ENCODE measurements at places on chromosomes 3 and 15. TPM values are rescaled to one million over a fixed set of nuclear protein-coding genes. Genes with fewer than 3 reads are reported as not detected.

DNA sequence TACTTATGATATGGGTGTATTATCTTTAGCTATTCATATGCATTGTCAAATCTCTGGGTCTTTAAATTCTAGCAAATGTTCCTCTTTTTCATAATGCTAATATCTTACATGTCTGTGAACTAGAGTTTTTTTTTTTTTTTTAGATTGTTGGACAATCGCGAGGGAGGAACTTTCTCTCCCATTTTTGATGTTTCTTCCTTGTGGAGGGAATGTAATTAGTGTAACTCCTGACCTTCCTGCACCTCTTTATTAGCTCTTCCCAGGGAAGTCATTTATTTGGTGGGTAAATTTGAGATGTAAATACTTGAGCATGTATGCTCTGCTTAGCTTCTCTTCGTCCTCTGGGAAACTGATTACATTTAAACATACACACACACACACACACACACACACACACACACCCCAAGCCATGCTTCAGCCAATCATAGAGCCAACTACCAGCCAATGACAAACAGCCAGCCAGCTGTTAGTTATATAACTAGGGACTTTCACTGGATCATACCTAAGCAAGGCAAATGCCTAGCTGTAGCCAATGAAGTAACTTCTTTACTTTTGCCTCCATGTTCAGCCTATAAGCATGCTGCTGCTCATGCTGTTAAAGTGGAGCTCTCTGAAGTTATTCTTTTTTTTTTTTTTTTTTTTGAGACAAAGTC, 8.3 kb upstream of the USP8 start:
- no peaks in the 10 kb centered on the region for H3K36me3 ChIP-seq
- H3K4me1 ChIP-seq = no peaks in the 10 kb centered on the region
- H3K4me3 ChIP-seq = no peak overlapping the region
- no peak for DNase-seq

DNA sequence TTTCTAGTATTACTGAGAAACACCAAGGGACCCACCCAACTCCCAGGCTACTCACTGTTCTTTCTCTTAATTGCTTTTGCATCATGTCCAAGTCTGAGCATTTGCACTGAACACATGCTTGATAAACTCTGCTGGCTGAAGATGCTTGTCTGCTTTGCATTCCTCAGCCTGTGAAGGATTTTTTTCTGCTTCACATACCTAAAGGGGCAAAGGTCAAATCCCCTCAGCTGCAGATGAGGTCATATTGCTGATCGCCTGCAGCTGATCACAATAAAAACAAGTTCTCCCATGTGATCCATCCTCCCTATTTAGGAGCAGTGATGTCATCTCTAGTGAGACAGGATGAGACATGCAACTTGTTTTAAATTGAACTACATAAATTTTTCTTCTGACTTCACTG, 84.6 kb upstream of the DCBLD2 start:
- no peak overlapping the region for H3K4me3 ChIP-seq
- H3K36me3 ChIP-seq = no peaks in the 10 kb centered on the region
- H3K27ac ChIP-seq = no peak overlapping the region
- DNase-seq = peak; percentile 75

- no peaks in the 10 kb centered on the region for H3K27me3 ChIP-seq
- peaks cover 10% of the 10 kb centered on the region for H3K36me3 ChIP-seq
- H3K4me3 ChIP-seq = no peak overlapping the region
- H3K4me1 ChIP-seq = no peaks in the 10 kb centered on the region
- H3K27ac ChIP-seq = no peak overlapping the region
Measured at GRCh38 chr3:65350801-65351476, 663.1 kb upstream of the ADAMTS9 start.

DNA sequence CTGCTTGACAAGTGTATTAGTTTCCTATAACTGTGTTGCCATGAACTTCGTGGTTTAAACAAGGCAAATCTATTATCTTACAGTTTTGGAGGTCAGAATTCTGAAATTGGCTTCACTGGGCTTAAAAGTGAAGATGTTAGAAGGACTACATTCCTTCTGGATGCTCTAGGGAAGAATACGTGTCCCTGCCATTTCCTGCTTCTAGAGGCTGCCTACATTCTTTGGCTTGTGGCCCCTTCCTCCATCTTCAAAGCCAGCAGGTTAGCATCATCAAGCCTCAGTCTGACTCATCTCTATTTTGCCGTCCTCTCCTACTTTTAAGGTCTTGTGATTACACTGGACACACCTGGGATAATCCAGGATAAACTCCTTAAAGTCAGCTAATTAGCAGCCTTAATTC, 327.7 kb downstream of the SATB1 start:
- no peaks in the 10 kb centered on the region for H3K27me3 ChIP-seq
- no peak overlapping the region for H3K4me3 ChIP-seq
- DNase-seq = no peak
- H3K36me3 ChIP-seq = no peaks in the 10 kb centered on the region
- H3K4me1 ChIP-seq = no peaks in the 10 kb centered on the region

ANO10 gene
- total RNA-seq = 9.3 TPM
